ENCODE measurements at places on chromosomes 11 and 22.
A peak's percentile ranks its signal among the peaks of the same experiment; 100 is the strongest.

GRCh38 chr11:65182258-65183170, 786 bp downstream of the CAPN1 start:
- DNase-seq = no peak

- DNase-seq = no peak
These were observed 17.2 kb downstream of the OPCML start for GRCh38 chr11:133515107-133515506.

GRCh38 chr11:131248588-131248987, 121.8 kb upstream of the NTM start:
- no peak for DNase-seq

DNA sequence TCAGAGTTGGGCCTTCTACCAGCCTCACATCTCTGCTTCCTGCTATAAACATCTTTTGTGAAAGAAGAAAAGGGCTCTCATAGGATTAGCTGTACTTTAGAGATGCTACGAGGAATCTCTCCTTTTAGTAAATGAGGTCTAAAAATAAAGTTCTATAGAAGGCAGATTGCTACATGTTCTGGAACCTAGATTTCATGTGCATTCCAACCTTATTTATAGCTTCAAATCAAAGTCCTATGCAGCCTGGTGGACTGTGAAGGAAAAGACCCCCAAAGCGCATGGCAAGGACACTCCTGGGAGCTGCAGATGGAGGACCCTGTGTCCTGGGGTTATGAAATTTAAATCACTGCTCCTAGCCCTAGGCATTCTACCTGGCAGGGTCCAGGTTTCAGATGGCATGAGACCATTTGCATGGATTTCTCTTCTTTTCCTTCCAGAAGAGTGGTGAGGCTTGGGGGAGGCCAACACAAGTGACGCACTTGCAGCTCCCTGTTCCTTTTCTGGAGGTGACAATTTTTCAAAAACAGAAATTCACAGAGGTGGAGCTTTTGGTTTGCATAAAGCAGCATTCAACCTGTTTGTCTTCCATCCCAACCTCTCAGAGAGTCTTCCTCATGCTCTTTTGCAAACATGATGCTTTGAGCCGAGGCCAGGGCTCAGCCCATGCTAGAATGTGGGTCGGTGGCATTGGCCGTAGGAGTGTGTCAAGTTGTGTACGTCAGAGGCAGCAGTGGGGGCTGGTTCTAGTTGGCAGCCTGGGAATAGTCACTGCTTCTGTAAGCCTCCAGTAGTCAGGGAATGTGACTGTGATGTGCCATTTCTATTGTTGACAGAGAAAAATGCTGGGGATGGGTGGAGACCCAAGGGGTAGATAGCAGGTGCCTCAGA, 6.3 kb downstream of the CRY2 start:
- DNase-seq = no peak

DNA sequence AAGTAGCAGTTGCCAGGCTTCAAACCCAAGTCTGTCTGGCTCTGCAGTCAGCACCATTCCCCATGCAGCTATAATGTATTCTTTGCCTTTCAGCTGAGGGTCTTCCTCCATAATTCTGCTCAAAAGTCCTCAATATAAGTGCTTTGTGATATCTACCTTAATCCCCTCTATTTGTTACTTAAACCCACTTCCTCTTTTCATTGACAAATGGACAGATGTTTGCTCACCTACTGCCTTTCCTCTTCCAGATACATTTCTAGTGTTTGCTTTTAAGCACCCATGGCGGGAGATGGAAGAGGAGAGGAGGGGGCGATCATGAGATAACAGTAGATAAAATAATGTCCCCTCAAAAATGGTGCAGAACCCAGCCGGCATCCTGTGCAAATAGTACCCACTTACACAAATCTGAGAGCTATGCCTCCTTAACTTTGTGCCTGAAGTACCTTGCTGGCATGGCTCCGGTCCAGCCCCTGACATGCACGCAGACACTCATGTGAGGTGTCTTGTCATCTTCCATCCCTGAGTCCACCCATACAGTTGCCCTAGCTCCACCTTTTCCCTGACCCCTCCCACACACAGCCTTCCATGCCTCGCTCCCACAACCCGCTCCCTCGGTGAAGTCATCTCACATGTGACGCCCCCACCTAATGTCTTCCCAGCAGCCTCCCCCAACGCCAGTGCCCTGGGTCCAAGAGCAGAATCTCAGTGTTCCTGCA, 109.6 kb downstream of the TRIM29 start:
- no peak for DNase-seq

DNA sequence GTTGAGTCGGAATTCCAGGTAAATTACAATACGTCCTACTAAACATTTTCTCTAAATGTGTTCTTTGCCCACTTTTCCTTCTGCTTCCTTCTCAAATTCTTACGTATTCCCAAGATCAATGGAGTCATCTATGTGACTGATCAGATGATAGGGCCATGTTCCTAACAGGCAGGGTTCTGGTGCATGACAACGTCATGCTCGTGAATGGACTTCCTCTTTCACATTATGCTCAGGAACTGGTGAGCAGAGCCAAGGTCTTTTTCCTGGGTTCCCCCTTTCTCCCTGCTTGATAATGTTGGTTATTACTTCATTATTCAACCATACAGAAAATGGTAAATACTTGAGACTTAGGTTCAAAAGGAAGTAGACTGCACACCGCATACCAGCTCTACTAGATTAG, 789.4 kb downstream of the OPCML start:
- DNase-seq = no peak

DNA sequence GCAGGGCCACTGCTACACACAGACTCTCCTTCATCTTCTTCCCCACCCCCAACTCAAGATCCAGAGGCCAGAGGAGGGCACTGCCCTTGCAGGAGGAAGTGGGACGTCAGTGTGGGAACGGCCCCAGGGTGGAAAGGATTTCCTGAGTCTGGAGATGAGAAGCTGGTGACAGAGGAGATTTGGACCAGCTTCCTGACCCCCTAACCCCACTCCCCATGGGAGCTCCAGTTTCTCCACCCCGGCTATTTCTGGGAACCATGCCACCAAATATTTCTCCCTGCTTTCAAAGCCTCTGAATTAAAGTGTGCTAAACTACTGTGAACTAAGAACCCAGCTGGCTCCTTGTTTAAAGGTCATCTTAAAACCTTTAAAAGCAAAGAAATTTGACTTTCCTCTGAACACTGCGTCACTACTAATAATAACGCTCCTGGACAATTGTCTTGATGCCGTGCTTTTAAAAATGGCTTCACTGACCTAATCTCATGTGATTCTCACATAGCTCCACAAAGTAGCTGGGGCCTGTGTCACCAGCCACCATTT, 46.6 kb downstream of the CWC15 start:
- no peak for DNase-seq

DNA sequence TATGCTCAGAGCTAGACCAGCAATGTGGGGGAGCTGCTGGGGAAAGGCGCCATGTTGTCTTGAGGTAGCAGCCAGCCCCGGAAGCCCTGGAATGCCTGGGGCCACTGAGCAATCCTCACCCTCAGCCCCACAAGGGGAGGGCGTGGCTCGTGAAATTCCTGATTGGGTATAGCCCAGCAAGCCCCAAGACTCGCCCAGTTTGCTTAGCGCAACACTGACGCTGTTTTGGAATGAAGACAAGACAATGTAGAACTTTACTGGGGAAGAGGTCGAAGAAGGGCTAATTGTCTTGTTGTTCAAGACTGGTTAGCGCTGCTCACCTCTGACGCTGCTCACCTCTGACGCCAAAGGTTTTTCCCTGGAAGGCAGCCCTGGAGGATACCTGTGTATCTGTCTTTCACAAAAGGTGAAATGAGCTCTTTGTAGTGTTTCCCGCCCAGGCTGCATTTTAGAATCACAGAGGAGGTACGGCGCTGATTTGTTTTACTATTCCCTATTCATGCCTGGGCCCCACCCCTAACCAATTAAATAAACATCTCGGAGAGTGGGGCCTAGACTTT, 47.6 kb downstream of the ST3GAL4 start:
- no peak for DNase-seq

- peak; percentile 64 for DNase-seq
These were observed 2.4 kb upstream of the SYT8 start for GRCh38 chr11:1832211-1832919.

DNA sequence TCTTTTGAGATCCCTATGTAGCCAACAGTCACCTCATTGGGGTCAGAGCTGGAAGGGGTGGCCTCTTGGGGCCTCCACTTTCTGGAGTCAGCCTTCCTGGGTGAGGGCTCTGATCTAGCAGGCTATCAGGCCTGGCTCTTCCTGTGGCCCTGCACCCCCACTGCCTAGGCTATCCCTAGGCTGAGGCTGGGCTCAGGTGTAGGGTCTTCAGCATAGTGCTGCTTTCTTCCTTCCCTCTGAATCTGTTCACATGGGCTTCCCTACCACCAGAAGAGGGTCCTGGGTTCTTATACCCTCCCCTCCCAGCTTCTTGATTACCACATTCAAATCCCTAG, 456 bp upstream of the SPI1 start:
- no peak for DNase-seq

DNA sequence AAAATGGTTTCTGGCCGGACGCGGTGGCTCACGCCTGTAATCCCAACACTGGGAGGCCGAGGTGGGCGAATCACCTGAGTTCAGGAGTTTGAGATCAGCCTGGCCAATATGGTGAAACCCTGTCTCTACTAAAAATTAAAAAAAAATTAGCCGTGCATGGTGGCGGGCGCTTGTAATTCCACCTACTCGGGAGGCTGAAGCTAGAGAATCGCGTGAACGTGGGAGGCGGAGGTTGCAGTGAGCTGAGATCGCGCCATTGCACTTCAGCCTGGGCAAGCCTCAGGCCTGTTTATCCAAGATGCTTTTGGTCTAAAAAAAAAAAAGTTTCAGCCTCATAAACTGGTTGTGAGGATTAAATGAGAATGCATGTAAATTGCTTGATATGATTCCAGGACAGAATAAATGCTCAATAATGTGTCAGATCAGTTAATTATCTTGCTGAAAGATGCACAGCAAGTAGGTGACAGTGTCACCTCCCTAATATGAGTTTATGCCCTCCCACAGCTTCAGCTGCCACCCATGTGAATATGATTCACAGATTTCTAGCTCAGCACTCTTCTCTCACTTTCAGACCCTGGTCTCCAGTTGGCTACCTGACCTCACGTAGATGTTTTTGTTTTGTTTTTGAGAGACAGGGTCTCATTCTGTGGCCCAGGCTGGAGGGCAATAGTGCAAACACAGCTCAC, 1.1 kb upstream of the ALG8 start:
- no peak for DNase-seq

GRCh38 chr22:34294986-34295385, 374.7 kb upstream of the LARGE1 start:
- DNase-seq = no peak

- no peak for DNase-seq
These were observed 128.1 kb upstream of the E2F8 start for GRCh38 chr11:19368726-19369375.

GRCh38 chr11:81421251-81421860, 1312.3 kb downstream of the FAM181B start:
- DNase-seq = no peak

DNA sequence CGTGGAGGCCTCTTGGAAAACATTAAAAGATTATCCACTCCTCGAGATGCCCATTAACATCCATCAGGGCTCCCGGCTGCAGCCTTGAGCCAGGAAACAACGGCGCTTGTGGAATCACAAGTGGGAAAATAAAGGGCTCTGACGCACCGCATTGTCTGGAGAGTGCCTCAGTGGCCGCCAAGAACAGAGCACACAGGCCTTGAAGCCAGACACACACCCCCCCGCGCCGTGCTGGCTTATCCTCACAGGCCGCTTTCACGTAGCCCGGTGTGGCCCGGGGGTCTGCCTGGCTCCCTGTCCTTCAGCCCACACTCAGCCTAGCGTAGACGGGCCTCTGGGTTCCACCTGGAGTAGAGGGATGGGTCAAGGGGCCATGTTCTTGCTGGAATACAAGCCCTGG, 1020.5 kb downstream of the BRD1 start:
- DNase-seq = no peak

DNA sequence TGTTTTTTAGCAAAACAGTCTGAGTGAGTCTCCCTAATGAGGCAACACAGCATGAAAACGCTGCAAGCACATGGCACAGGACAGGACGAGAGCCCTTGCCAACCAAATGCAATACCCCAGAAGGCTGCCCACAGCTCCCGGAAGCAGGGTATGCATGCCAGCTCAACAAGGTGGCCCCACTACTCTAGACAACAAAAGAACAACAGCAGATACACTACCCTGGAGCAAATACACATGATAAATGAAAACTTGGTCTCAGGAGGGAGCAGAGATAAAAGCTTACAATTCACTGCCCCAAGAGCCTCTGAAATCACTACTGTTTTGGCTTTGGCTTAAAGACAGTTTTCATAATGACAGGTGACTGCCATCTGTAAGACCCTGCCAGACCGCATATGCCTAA, 785.4 kb upstream of the API5 start:
- DNase-seq = no peak

DNA sequence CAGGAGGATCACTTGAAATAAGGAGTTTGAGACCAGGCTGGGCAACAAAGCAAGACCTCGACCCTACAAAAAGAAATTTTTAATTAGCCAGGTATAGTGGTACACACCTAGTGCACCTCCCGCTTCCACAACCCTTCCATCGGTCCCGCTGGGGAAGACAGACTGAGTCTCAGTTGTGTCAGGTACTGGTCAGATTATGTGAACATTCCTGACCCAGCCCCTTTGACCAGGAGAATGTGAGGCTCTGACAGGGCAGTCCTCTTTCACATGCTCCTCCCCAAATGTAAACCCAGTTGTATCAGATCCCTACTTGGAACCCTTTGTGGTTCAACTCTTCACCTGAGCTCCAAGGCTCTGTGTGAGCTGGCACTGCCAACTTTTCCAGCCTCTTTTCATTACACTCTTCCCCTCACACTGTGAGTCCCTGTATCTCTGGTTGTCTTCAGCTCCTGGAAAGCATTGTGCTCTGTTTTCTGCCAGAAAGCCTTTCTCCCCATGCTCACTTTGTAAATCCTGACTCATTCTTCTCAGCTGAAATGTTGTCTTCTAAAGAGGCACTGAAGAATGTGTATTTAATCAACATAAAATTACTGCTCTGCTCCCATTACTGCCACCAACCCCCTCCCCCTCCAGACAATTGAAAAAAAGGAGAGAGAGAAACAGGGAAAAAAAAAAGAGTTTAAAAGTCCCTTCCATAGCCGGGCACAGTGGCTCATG, 2.1 kb upstream of the TTLL12 start:
- DNase-seq = no peak

DNA sequence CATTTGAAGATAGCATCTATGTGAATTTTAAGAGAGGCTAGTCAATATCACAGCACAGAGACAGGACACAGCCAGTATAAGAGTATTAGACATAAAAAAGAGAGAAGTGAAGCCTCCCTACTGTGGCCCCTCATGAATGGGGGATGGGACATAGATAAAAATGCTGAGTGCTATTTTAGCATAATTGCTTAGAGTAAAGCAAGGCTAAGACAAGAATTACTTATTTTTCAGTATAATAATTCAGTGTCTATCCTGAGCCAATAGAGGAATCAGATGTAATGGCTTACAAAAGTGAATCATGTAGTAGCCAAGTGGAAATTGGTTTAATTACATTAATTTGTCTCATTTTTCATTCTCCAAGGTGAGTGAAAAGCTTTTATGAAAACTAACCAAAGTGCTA, 419.5 kb downstream of the NELL1 start:
- DNase-seq = no peak

DNA sequence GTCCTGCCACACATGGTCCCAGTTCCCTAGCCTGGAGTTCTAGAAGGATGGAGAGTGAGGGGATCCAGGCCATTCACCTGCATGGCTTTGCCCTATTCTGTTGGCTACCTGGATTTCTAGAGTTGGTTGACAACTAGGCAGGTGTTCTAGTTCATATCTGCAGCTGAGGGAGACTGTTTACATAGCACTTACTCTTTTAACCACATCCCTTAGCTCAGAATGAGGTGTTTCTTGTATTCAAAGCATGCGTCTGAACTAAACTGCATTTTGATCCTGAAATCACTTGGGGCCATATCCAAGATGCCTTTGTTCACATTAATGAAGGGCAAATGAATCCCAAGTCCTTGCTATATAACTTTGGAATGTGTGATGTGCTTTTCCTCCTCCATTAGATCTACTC, 60.9 kb downstream of the SYT13 start:
- no peak for DNase-seq

All from activated T-cell treated with anti-CD3 and anti-CD28 coated beads for 1 hour (primary cell).